Nucleus accumbens (tissue), 56 donors: ENCODE measurements at places on chromosomes 3 and 15.
A peak's percentile ranks its signal among the peaks of the same experiment; 100 is the strongest.

- no peak for DNase-seq
Observed at GRCh38 chr15:52076889-52077781, 35.4 kb downstream of the BCL2L10 start.

GRCh38 chr3:184336547-184337398 lies 627 bp upstream of the FAM131A start:
- DNase-seq = no peak

DNA sequence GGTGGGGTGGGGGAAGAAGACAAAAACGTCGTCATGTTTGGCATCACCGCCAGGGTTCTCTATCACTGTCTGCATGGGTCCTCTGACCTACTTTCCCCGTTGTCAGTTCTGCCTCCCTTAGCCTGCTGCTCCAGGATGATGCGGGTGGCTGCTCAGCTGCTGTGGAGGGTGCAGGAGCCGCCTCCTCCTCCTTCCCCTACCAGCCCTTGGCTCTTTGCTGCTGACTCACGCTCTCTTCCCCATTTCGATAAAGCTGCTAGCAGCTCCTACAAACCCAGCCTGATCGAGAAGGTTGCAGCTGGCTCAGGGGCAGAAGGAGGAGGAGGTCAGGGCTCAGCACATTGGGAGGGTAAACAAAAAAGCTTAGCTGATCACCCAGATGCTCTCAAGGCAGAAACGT lies 49.5 kb upstream of the SEC13 start:
- peak; percentile 67 for DNase-seq

GRCh38 chr3:177330779-177331178 lies 133.5 kb upstream of the TBL1XR1 start:
- no peak for DNase-seq

DNA sequence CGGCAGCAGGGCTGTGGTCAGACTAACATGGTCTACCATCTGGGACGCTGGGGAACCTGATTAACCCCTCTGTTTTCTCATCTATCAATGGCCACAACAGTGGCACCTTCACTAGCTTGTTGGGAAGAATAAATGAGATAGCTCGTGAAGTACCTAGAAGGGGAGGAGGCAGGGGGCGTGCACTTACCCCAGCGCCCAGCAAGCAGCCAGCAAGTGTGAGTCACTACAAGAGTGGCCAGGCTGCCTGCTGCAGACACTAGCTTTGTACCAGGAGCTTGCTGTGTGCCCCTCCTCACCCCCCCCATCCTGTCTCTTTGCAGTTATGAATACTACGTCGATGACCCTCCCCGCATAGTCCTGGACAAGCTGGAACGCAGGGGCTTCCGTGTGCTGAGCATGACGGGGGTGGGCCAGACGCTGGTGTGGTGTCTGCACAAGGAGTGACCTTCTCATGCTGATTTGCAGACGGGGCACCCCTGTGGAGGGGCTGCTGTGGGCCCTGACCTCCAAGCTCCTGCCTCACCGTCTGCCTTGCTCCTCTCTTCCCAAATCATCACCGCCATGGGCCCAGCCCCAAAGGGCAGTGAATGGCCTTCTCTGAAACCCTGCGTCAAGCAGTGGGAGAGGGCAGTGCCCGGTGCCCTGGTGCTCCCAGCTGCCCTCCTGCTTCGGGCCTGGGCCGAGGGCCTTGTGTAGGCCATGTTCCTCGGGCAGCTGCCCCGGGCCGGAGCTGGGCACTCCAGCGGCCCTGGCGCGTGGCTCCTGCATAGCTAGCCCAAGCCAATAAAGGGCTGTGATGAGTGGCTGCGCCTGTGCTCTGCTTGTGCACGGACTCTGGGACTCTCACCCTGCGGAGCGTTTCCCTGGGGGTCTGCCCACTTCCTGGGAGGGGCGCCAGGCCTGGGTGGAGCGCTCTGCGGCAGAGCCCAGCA lies 2.6 kb upstream of the C15orf62 start:
- DNase-seq = no peak

- no peak for DNase-seq
Observed at GRCh38 chr15:88636050-88636449, 2.8 kb upstream of the ISG20 start.

- DNase-seq = no peak
Observed at GRCh38 chr3:12393894-12394293, 90.4 kb upstream of the TSEN2 start.

GRCh38 chr3:141051443-141052200 lies 475 bp downstream of the SPSB4 start:
- no peak for DNase-seq

- no peak for DNase-seq
Observed at GRCh38 chr3:47406762-47407149, 25.9 kb downstream of the PTPN23 start.

DNA sequence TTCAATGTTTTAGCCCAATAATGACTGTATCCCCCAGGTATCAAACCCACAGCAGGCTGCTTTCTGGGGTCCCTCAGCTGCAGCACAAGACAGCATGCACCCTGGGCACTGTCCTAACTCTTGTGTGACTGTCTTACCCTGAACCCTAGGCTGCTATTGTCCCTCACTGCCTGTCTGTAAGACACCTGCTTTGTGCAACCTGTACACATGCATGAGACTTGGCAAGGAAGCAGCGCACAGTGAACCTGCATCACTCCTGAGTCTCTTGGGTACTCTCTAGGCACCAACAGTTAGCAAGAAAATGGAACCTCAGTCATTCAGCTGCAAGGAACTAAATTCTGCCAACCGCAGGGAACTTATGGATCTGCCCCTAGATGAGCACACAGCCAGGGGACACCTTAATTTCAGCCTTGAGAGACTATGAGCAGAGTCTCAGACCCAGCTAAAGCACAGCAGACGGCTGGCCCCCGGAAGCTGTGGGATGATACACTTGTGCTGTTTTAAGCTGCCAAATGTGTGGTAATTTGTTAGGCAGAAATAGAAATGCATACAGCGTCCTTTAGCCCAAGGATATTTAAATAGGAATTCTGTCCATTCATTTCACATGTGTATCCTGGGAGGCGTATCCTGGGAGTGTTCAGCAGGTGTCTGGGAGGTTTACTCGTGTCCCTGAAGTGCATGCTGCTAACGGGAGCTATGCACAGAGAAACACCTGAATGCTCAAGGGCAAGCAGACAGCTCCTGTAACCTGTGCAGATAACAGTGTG lies 223.8 kb downstream of the KLF13 start:
- no peak for DNase-seq

DNA sequence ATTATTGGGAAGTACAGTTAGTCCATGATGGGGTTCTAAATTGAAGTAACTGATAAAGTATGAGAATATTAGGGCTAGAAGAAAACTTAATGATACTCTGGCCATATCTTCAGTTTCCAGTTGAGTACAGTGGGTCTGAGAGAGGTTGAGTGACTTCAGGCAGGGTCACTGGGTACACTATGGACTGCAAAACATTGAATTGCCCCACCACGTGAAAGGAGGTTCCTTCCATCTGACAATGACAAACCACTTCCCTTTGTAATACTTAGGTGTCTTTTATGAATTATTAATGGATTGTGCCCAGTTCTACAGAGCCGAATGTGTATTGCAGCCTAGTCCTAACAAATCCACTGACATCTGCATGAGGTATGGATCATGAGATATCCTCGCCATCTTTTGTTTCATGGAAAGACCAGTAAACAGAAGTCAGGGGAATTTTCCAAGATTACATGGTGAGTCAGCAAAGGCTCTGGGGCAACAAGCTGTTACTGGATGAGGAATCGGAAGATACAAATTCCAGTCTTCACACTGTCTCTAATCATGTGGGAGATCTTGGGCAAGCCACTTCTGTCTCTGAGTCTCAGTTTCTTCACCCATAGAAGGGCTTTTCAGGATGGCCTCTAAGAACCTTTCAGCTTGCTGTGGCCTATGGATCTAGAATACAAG lies 66.5 kb upstream of the BCL6 start:
- DNase-seq = no peak

GRCh38 chr15:31285772-31286261 lies 40.8 kb upstream of the KLF13 start:
- DNase-seq = no peak

DNA sequence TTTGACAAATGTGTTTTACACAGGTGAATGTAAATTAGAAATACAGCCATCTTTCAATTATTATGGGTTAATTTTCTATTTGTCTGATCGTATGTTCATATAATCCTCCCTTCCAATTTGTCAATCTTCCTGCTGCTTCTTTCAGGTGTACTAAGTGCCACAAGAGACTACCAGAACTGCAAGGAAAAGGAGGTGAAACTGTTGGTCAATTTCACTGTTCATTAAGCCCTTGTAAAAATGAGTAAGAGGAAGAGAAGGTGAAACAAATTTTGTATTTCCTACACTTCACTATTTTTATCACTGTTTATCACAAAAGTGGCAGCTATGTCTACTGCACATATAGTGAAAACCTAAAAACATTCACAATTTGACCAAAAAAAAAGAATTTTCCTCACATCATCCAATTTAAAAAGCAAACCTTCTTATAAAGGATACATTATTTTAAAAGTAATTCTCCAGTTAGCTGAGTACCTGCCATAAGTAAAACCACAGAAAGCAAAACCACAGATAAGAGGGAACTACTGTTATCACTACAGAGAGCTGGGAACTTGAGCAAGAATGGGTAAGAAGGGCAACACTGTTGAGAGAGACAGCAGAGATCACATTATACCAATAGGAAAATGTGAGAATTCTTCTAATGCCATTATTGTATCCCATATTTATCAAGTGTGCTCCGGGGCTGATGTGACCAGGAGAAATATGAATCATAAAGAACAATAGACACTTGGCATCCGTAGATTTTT lies 163.0 kb downstream of the TBC1D5 start:
- DNase-seq = no peak

DNA sequence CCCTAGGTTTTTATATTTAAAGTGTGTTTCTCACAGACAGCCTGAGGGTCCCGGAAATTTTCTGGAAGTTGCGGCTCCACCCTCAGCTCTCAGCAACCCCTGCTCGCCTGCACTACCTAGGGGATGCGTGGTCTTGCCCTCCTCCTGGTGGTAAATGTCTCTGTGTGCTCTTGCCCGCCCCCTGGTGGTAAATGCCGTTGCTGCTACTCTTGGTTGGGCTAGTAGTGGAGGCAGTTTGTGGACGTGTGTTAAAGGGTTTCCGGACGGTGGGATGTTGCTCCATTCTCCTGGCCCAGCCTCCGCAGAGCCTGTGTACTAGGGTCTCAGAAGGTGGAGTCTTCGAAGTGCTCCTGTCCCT lies 27.4 kb downstream of the STOML1 start:
- DNase-seq = peak; percentile 10

DNA sequence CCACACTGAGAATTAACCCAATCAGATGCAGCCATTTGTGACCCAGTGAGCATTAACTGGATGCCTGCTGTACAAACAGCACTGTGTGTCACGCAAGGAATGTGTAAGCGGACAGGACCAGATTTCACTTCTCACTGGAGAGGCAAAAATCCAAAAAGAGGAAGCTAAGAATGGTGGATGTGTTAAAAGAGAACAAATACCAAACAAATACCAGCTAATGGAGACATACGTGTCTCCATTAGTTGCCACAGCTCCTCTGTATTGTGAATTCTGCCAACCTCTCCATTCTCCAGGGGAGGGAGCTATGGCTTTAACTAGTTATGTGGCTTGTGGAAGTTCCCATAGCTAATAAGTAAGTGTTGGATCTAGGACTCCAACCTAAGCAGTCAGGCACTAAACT lies 2.6 kb downstream of the LTF start:
- no peak for DNase-seq

DNA sequence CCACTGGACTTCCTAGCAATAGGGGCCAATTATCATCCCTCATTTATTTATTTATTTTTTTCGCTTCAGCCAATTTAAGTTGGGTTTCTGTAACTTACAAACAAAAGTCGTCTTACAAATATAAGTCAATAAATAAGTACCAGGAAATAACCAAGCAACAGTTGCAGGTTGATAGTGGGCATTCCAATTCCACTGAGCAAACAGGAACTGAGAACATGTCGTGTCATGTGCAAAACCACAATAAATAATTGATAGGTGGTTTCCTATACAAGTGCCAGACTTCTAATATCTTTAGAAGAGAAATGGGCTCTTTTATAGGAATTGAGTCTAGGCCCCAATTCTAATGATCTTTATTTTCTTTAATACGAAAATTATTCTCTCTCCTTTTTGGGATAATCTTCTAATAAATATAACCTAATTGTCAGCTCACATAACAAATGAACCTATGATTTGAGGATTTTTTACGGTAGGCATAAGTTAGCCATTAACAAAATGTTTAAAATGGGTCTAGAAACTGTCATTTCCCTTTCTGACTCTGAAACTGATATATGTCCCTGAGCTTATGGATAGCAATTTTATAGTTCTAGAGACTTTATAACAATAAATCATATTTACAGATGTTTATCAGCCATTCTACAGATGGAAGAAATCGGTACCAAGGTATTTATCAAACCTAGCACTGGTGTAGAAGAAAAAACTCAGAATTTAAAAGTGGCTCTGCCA lies 571.8 kb downstream of the FOXP1 start:
- no peak for DNase-seq

DNA sequence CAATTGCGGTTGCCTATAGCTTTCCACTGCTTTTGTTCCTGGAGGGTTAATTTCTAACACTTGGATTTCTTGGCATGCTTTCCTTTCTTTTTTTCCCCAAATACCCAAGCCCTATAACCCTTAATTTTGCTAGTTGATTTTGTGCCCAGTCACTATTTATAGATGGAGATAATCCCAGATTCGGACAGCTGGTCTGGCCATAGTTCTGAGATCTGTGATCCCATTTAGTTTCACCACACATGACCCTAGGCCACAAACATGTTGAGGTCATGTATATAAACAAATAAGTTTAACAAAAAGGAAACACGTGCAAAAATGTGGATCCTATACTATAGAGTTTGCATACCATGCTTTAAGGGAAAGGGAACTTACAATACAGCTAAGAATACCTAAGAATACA lies 111.4 kb downstream of the ZMAT3 start:
- DNase-seq = no peak

DNA sequence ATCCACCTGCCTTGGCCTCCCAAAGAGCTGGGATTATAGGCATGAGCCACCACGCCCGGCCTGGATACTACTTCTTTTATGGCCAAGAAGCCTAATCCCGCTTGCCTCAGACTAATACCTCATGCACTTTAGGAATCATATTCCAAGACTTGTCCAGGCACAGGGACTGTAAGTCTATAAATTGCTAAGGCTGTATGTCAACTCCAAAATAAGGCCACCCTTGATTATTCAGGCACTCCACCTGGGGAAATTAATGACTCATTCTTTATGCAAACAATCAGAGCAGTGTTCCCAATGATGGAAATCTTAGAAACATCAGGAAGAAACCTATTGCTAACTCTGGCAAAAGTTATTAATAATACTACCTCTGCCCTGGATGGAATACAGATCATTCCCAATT lies 98.4 kb downstream of the ERC2 start:
- no peak for DNase-seq

GRCh38 chr3:135248213-135248612 lies 453.2 kb downstream of the EPHB1 start:
- DNase-seq = no peak

DNA sequence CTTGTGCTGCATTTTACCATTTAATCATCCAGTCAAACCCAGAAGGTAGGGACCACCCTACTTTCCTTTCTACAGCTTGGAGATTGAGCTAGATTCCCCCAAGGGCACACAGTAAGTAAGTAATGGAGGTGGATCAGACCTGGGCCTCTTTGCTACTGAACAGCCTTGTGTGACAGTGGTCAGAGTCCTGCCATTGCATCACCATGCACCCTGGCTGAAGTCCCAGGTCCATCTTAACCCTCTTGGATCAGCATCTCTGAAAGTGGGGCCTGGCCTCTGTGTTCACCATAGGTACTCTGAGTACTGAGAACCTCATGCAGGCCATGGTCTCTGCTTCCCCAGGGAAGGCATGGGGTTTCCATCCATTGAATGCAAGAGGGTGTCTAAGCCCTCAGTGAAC lies 34.5 kb upstream of the ATP10A start:
- no peak for DNase-seq

GRCh38 chr3:105611304-105612192 lies 244.8 kb downstream of the ALCAM start:
- DNase-seq = no peak
